ENCODE measurements at places on chromosomes 5 and 9.

- no peak for DNase-seq
These were observed 47.1 kb downstream of the UGCG start for GRCh38 chr9:111943746-111944145.

- DNase-seq: no peak
These were observed 282.2 kb downstream of the TAF11L14 start for GRCh38 chr5:17916446-17916845.

DNA sequence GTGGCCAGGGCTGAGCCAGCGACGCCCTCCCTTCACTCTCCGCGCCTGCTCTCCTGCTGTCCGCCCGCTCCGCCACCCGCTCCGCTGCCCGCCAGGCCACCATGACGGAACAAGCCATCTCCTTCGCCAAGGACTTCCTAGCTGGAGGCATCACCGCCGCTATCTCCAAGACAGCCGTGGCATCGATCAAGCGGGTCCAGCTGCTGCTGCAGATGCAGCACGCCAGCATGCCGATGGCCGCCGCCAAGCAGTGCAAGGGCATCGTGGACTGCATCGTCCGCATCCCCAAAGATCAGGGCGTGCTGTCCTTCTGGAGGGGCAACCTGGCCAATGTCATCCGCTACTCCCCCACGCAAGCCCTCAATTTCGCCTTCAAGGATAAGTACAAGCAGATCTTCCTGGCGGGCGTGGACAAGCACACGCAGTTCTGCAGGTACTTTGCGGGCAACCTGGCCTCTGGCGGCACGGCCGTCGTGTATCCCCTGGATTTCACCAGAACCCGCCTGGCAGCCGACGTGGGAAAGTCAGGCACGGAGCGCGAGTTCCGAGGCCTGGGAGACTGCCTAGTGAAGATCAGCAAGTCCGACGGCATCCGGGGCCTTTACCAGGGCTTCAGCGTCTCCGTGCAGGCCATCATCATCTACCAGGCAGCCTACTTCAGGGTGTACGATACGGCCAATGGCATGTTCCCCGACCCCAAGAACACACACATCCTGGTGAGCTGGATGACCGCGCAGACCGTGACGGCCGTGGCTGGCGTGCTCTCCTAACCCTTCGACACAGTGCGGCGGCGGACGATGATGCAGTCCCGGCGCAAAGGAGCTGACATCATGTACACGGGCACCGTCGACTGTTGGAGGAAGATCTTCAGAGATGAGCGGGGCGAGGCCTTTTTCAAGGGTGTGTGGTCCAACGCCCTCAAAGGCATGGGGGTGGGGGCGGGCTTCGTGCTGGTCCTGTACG lies 1130.4 kb upstream of the ACO1 start:
- no peak for DNase-seq

- DNase-seq: no peak
These were observed 27.1 kb downstream of the LHX6 start for GRCh38 chr9:122201641-122202040.

- peak; percentile 75 for DNase-seq
These were observed 147.6 kb downstream of the GAPVD1 start for GRCh38 chr9:125409217-125409636.
